ENCODE measurements at places on chromosomes 7 and 10. TPM values are rescaled to one million over a fixed set of nuclear protein-coding genes. Genes with fewer than 3 reads are reported as not detected.

LIPJ gene
- 0.22 TPM for total RNA-seq

SPDYE9 gene
- 0.25 TPM for total RNA-seq

PON1 gene
- 1.1 TPM for total RNA-seq

NKX1-2 gene
- 0.59 TPM for total RNA-seq

RELN gene
- 5.7 TPM for total RNA-seq

AGR3 gene
- not detected for total RNA-seq

TRIM73 gene
- 11.2 TPM for total RNA-seq

GRCh38 chr10:28426392-28427159, 106.3 kb upstream of the WAC start:
- DNase-seq, result no peak

- no peak for DNase-seq
Observed at GRCh38 chr7:139744768-139745677, 32.8 kb downstream of the HIPK2 start.

GRCh38 chr10:3813267-3813666, 28.3 kb upstream of the KLF6 start:
- no peak for DNase-seq

GRCh38 chr10:79353000-79353406, 5.7 kb downstream of the PPIF start:
- DNase-seq, result no peak

GRCh38 chr7:143405173-143406001, 3.3 kb downstream of the EPHA1 start:
- peak; percentile 88 for DNase-seq

- DNase-seq, result no peak
Observed at GRCh38 chr10:100004805-100005510, 4.8 kb downstream of the DNMBP start.

DNA sequence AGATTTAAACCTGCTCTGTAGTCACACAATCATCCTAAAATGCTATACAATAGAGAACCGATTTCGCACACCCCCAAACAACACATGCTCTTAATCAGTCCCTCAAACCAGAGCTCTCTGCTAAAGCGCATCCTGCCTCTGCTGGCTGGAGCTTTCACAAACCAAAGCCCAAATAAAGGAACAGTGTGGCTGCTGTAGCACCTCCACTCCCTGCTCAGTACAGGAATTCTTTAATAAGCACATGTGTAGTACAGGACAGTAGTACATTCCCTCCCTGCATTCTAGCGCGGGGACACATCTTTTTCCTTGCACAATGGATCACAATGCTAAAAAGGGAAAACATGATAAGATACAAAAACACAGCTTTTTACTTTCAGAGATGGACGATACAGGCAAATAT, 684.6 kb downstream of the MAGI2 start:
- DNase-seq, result peak; percentile 17

- no peak for DNase-seq
Observed at GRCh38 chr7:25031432-25031831, 51.5 kb upstream of the OSBPL3 start.

GRCh38 chr10:110493832-110494426, 3.8 kb upstream of the DUSP5 start:
- DNase-seq, result no peak

DNA sequence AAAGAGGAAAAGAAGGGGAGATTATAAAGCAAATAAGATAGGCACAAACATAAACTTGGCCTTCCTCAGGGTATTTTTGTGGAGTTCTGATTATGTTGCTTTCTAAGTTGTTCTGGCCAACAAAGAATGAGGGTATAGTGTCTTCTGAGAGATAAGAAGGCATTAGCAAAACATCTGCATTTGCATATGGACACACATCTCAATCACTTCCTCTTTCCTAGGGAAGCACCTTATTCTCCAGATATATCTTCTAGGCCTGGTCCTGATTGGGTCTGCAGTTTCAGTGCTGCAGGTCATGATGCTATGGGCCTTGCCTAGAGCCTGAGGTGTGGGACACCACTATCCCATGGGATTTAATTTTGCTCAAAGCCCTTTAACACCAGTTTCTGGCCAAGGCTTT, 308.8 kb upstream of the PHYHIPL start:
- DNase-seq, result no peak

DNA sequence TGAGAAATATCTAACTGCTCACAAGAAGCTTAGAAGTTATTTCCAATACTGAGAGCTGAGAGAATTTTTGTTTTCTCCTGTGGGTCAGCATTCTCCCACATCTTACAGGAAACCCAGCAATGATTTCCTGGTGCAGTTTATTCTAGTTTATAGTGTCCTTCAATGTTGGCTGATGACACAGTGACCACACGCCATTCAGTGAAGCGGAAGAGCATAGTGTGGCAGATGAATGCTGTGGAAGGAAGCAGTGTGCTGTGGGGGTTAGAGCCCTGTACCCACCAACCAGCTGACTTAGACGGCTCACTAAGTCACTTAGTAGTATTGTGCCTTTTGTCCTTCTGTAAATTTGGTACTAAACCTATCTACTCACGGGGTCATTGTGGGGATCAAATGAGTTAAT, 1.4 kb upstream of the TMEM26 start:
- DNase-seq, result no peak

Measured in glutamatergic neuron (in vitro differentiated cells).